ENCODE measurements at places on chromosomes 6 and 20.

- H3K4me3 ChIP-seq, result no peak overlapping the region
- no peak for DNase-seq
- no peak overlapping the region for H3K27ac ChIP-seq
- no peaks in the 10 kb centered on the region for H3K36me3 ChIP-seq
Measured at GRCh38 chr6:147226163-147226724, 22.0 kb downstream of the STXBP5 start.

DNA sequence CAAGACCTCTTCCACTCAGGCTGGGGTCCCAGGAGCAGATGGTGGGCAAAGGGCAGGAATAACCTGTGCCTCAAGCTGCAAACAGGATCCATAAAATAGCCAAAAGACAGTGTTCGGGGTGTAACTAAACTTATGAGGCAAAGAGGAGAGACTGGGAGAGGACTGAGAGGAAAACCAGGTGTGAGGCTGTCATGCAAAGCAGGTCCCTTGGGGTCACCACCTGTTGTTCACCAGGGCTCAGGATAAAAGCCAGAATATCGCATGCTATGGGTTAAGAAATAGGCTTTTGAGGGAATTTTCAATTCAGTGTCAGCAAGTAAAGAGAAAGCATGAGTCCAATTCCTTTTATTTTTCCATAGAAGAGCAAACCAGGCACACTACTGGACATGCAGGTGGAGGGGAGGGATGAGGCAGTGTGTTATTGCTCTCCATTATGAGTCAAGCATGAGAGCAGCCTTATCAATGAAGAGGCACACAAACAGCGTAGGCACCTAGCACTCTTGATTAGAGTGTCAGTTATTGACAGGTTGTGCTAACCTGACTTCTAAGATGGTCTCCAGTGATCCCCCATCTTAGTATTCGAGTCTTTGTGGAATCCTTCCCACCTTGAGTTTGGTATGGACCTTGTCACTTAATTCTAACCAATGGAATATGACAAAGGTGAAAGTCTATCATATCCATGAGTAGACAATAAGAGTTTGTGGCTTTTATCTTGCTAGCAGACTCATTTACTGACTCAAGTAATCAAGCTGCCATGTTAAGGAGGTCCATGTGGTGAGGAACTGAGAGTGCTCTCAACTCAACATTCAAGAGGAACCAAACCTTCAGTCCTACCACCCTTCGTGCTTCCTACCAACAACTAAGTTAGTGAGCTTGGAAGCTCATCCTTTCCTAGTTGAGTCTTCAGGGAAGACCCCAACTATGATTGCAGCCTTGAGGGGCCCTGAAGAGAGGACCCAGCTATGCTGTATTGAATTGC lies 18.8 kb downstream of the HLA-E start:
- no peak for DNase-seq
- no peak overlapping the region for H3K4me3 ChIP-seq
- H3K4me1 ChIP-seq, result no peaks in the 10 kb centered on the region
- no peak overlapping the region for H3K27ac ChIP-seq
- no peaks in the 10 kb centered on the region for H3K27me3 ChIP-seq

DNA sequence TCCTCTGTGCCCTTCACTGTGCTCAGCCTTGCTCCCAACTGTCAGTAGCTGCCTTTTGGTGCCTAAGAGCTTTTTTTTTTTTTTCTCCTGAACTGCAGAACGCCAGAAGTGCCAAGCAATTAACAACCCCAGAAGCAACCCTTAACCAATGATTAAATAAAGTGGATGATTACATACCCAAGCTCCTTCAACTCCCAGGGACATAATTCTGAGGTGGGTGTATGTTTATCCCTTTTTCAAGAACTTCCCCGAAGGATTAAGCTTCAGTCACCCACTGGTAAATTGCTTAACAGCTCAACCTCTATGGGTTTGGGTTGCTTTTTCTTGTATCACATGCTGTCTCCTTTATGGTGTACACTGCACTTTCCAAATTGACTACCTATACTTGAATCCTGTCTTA lies 41.1 kb downstream of the KLHL31 start:
- no peaks in the 10 kb centered on the region for H3K4me1 ChIP-seq
- no peak overlapping the region for H3K4me3 ChIP-seq
- H3K36me3 ChIP-seq, result no peaks in the 10 kb centered on the region
- H3K27me3 ChIP-seq, result no peaks in the 10 kb centered on the region
- no peak for DNase-seq

DNA sequence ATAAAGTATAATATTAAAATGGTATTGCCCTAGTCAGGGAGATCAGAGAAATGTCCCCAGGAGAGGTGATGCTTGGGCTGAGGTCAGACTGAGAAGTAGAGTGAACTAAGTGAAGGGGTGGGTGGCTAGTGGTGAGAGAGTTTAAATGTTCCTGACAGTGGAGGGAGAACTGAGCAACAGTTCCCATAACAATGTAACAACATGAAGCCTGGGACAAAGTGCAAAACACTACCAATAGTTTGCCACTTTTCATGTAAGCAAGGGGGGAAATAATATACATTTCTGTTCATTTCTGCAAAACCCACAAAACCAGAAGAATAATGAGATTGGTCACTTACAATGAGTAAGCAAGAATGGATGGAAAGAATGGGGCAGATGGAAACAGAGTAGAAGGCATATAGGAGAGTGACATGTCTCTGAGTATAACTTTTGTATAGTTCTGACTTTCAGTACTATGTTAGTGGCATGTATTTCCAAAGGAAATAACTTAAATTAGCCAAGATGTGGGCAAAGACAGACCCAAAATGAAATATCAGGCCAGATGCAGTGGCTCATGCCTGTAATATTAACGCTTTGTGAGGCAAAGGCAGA lies 13.3 kb upstream of the FAXC start:
- no peak for DNase-seq
- no peaks in the 10 kb centered on the region for H3K36me3 ChIP-seq
- no peak overlapping the region for H3K27ac ChIP-seq
- no peak overlapping the region for H3K4me3 ChIP-seq
- H3K4me1 ChIP-seq, result no peaks in the 10 kb centered on the region

DNA sequence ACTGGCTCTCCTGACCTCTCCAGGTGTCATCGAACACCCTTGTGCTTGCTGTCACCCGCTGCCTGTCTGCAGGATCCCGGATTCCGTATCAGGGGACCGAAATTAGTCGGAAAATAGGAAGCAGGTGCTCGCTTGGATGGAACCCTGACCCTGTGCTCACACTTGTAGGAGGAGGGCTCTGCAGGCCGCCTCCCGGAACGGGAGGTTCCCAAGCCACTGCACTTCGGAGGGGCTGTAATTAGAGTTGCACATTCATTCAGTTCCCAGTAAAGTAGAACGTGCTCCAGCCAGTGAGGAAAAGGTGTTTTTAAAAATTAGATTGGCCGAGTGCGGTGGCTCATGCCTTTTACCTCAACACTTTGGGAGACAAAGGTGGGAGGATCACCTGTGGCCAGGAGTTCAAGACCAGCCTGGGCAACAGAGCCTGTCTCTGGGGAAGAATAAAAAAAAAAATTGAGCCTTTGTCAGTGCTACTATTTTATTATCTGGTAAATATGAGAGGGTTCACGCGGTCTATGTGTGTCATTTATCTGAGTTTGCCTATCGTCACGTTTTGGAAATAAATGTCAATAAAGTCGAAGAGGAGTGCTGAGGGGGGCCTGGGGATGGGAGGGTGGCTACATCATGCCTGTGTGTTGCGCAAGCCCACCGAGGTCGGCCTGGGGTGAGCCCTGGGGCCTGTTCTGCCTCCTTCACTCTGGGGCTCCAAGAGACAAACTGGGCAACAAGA lies 1.5 kb upstream of the GMEB2 start:
- peaks cover 27% of the 10 kb centered on the region for H3K4me1 ChIP-seq
- H3K36me3 ChIP-seq, result no peaks in the 10 kb centered on the region
- no peaks in the 10 kb centered on the region for H3K27me3 ChIP-seq

DNA sequence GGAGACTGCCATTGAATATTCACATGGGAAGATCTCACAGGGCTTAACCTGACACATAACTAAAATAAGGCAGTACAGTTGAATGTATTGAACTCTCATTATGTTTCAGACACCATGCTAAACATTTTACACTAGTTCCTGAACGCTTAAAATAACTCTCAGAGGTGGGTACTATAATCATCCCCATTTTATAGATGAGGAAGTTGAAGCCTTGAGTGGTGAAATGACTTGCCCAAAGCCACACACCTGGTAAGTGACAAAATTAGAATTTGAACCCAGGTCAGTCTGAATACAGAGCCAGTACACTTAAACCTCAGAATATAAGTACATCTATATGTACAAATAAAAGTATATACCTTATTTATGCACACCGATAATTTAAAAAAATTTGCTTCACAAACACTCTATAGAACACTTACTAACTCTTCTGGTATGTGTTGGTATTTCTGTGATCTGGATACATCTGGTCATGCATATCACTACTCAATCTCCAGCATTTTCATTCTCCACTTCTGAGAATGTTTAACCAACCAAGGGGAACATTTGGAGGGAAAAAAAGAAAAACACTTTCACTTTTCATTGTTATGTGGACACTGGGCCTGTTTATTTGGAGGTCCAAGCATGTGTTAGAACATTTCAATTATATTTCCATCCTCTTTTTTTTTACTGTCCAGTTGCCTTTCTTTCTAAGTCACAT lies 4.6 kb upstream of the BICRAL start:
- H3K4me3 ChIP-seq, result no peak overlapping the region
- no peak for DNase-seq
- H3K27me3 ChIP-seq, result no peaks in the 10 kb centered on the region
- H3K36me3 ChIP-seq, result no peaks in the 10 kb centered on the region
- peaks cover 10% of the 10 kb centered on the region for H3K4me1 ChIP-seq
- peak overlapping the region; percentile 28 for H3K27ac ChIP-seq

- no peaks in the 10 kb centered on the region for H3K27me3 ChIP-seq
- peak overlapping the region; percentile 66 for H3K4me3 ChIP-seq
- H3K36me3 ChIP-seq, result no peaks in the 10 kb centered on the region
- peak; percentile 20 for DNase-seq
- peak overlapping the region; percentile 69 for H3K27ac ChIP-seq
Measured at GRCh38 chr6:142300758-142301650, 803 bp upstream of the ADGRG6 start.

DNA sequence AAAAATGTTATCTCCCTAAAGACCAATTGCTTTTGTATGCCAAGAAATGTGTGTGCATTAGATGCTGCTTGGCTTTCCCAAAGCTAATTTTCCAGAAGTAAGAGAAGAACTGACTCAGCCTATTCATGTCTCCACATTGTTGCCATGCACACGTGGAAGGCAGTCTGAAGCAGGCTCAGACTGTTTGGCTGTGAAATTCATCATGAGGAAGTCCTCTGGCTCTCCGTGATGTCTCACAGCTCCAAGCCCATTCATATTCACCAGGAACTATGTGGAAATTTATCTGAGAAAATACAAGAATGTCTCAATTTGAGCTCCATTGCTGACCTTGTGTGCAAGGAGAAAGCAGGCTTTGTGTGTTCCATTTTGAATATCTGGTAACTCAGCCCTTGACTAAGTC lies 1022.2 kb upstream of the GJE1 start:
- no peaks in the 10 kb centered on the region for H3K36me3 ChIP-seq
- H3K4me1 ChIP-seq, result no peaks in the 10 kb centered on the region
- no peak overlapping the region for H3K4me3 ChIP-seq

DNA sequence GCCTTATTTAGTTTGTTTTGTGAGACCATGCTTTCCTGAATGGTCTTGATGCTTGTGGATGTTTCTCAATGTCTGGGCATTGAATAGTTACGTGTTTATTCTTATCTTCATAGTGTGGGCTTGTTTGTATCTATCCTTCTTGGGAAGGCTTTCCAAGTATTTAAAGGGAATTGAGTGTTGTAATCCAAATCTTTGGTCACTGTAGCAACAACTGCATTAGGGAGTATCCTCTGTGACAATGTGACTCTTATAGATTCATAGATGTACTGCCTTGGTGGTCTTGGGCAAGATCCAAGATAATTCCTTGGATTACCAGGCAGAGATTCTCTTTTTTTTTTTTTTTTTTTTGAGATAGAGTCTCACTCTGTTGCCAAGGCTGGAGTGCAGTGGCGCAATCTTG lies 598.4 kb downstream of the CBLN4 start:
- H3K36me3 ChIP-seq, result no peaks in the 10 kb centered on the region
- no peaks in the 10 kb centered on the region for H3K4me1 ChIP-seq
- DNase-seq, result no peak
- H3K27ac ChIP-seq, result no peak overlapping the region

DNA sequence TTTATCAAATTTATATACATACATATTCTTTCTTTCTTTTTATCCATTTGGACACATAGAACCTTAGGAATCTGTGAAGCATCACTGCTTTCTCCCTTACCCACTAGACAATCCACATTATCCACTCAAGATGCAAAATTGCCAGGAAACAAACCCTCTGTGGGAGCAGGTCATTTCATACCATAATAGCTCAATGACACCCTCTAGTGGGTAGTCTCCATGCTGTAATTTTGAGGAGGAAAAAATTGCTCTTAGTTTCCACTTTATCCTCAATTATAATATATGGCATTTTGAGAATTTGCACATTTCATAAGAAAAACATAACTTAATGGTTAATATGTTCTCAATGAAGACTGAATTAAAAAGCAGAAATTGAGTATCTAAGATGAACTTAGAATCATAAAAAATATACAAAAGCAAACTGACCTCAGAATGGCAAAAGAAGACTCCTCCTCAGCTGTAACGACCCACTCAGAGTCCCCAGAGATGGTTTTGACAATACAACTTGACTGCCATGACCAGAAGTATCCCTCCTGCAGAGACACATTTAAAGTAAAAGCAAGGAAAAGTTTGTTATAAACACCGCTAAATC lies 164.1 kb downstream of the FRK start:
- no peaks in the 10 kb centered on the region for H3K27me3 ChIP-seq
- DNase-seq, result no peak
- H3K4me3 ChIP-seq, result no peak overlapping the region
- no peaks in the 10 kb centered on the region for H3K36me3 ChIP-seq
- H3K27ac ChIP-seq, result no peak overlapping the region
